Activated naive CD8-positive, alpha-beta T cell treated with anti-CD3 and anti-CD28 coated beads for 36 hours (primary cell): ENCODE measurements at places on chromosomes 12 and 14.

GRCh38 chr12:119128527-119128926 lies 50.2 kb upstream of the HSPB8 start:
- DNase-seq: no peak

DNA sequence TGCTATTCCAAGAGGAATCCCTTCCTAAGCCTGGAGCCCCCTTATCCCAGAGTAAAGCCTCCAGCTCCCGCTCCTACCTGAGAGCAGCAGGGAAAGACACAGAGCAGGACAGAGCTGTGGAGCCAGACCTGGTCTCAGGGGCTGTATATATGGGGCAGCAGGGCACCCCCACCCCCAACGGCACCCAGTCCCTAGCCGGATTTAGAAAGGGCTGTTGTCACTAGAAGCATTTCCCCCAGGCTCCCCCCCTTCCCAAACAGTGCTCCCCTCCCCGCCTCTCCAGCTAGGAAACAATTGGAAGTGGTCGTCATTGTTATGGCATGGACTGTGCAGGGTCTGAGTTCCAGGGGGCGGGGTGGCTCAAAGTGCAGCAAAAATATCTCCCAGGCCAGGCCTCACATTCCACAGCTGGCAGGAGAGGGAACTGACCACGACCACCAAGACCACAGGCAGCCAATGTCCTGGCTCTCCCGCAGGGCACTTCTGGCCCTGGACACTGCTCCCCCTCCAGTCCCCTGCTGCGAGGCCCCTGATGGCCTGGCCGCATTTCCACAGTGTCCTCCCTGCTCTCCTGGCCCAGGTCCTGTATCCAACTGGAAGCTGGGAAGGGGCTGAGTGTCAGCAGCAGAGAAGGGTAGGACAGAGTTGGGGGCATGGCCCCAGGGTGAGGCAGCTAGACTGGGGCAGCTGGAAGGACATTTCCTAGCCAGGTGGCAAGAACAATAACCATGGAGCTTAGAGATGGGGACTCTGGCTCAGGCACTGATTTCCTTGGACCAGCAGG lies at the start of gene MYH7:
Gene MYH7 (minus strand): TSS at position 118 of the 784 bp plus-strand sequence. CDS start 1,928 bp downstream, outside the sequence.
- no peak for DNase-seq

GRCh38 chr12:124310178-124310577 lies 15.3 kb downstream of the RFLNA start:
- no peak for DNase-seq

DNA sequence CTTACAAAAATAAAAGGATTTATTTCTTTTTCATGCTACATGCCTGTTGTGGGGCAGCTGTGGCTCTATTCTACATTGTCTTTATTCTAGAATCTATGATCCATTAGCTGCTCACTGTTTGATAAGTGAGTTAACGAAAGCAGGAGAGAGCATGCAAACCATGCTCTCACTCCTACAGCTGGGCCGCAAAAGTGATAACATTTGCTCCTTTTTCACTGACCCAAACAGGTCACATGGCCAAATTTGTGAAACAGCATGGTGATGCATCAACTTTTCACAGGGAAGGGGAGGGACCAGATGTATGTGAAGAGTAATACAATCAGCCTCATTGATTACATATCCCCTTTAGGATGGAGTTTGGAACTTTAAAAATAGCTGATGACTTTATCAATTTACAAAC lies 456.9 kb upstream of the SYT1 start:
- no peak for DNase-seq

DNA sequence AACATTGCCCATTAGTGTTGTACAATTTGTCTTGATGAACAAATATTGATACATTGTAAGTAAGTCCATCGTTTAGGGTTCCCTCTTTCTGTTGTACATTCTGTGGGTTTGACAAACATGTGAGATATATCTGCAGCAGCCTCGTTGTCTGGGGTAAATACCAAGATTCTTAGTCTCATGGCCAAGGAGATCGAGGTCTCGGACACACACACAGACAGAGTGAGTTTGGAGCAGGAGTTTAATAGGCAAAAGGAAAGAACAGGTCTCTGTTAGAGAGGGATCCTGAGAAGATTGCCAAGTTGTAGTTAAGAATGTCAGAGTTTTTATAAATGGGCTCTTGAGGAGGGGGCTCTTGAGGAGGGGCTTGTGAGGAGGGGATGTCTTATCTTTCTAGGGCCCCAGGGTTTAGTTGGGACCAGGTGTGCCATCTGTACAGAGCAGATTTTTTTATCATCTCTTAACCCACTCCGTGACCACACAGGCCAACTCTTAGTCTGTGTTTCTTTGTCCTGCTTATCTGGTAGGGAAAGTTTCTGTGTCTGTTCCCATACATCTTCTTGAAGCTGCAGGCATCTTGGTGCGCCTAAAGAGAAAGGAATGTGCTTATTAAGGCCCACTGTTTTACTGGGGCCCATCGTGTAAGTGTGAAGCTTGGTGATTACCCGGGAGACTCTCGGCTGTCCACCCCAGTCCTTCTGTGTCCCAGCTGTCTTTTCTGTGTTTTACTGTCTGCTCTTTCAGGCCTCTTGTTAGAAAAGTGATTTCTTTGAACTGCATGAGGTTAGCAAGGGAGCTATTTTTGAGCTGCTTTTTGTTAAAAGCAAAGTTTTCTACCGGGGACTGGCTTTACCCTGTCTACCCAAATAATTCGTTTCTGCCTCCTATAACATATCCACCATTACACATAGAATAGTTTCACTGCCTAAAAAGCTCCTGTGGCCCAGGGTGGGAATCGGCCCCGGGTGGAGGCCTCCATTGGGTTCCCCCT lies 22.4 kb upstream of the CLEC2D start:
- DNase-seq: no peak

DNA sequence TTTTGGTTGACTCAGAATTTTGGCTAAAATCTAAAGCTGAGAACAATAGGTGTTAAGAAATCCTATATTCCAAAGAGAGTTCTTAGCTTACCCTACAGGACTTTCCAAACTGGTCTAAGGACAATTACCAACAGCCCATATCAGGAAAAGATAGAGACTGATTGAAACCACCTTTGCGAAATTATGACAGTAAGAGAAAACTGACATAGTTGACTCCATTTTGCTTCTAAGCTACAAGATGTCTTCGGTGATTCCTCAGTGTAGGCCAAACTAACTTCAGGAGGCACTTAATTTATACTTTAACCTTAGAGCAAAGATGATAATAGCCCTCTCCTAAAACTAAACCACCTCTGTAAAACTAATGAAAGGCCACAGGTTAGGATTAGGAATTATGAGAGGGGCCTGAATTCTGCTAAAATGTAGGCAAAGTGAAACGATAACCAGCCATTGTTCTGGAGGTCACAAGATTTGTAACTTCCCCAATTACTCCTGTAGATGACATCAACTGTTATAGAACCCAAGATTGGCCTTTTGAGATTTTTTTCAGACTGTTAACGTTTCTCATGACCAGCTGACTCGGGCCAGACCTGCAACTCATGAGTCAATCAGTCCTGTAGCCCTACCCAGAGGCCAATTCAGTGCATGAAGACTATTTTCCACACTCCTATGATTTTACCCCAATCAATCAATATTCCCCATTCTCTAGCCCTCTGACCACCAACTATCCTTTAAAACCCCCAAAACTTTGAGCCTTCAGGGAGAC lies 43.0 kb downstream of the KLRG1 start:
- no peak for DNase-seq

DNA sequence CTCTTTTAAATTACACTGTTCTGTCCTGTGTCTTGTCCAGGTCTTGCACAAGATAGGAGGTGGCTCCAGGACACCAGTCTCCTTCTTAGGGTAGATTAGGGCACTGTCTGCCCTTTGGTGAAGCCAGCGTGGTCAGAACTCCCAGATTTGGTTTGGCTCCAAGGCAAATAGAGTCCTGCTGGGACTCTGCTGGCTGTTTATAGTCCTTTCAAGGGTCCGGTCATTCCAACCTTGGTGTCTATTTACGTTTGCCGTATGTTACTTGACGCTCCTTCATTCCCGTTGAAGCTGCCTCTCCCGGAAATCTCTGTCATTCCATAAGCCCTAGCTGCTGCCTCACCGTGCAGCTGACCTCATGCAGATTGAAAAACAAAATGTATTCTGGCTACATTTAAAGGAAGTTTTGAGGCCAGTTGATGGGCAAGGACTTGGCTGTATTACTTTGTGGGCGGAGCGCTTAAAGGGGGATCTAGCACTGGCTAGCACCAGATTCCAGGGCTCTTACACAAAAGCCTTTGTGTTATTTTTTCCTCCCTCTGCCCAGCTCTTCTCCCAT lies 180.6 kb downstream of the AKAP6 start:
- no peak for DNase-seq

- peak; percentile 50 for DNase-seq
Observed at GRCh38 chr12:14948672-14949071, 10.3 kb upstream of the ERP27 start.

DNA sequence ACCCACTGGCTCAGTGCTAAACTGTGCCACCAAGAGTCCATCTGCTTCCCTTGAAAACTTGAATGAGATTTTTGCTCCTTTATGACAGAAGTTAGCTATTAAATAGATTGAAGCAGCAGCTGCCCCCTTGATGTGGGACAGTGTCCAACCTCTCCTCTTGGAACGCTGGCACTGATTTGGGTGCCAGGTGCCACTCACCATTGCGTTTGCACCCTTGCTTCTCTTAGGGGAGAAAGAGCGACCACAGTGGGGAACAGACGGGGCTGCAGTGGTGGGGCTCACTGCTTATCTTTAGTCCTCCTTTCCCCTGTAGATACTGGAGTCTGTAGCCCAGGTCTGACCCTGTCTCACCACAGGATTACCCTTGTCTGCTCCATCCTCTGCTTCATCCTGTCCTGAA lies 9.4 kb downstream of the EP400 start:
- no peak for DNase-seq

GRCh38 chr12:71626098-71626497 lies 37.5 kb downstream of the ZFC3H1 start:
- DNase-seq: no peak

DNA sequence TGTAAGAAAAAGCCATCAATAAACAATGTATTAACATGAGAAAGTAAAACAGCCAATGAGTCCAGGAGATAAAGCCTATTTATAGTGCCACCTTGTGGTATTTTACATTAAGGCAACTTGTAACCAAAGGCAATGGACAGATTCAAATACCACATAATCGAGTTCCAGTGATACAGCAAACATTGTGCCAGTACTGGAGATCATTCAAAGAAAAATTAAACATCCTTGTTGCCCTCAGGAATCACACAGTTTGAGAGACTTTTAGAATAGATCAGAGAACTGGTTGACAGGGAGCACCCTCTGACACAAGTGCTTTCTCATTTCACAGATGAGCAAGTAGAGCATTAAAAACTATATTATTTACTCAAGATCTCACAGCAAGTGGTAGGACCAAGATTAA lies 98.1 kb downstream of the DDHD1 start:
- DNase-seq: no peak

- DNase-seq: no peak
Observed at GRCh38 chr12:28618772-28619171, 428.5 kb downstream of the CCDC91 start.

GRCh38 chr12:49368240-49368600 lies 958 bp downstream of the SPATS2 start:
- no peak for DNase-seq

DNA sequence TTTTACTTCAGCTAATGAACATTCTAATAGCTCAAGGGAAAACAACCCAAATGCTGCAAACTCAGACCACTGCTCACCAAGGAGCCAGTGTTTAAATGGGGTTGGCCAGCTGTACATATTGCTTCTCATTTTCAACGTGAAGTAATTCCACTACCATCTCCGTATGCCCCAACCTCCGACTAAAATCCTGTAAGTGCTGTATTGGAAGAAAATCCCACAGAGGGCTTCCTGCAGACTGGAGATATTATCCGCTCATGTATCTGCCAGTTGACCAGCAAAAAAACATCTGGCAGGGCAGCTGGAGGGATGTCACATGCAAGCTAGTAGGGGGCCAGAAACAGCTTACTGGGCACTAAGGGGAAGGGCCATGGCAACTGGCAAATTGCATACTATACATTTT lies 485.0 kb downstream of the SNAPC1 start:
- DNase-seq: no peak

GRCh38 chr14:106141242-106142220 lies 615.1 kb downstream of the TMEM121 start:
- DNase-seq: peak; percentile 56

DNA sequence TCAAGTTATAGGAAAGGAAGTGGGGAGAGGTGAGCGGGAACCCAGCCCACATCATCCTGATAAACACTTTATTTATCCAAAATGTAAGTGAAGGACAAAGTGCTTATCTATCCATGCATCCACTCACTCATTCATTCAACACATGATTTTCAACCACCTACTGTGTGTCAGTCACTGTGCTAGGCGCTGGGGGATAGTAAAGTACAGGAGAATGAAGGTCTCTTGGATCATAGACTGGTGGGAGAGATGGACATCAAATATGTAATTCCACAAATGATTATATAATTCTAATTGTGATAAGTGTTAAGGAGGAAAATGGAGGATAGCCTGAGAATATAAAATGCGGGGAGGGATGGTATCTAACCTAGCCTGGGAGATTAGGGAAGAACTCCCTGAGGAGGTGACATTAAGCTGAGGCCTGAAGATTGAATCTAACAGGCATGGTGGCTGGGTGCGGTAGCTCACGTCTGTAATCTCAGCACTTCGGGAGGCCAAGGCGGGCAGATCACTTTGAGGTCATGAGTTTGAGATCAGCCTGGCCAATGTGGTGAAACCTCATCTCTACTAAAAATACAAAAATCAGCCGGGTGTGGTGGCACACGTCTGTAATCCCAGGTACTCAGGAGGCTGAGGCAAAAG lies 41.3 kb upstream of the CHST11 start:
- no peak for DNase-seq

DNA sequence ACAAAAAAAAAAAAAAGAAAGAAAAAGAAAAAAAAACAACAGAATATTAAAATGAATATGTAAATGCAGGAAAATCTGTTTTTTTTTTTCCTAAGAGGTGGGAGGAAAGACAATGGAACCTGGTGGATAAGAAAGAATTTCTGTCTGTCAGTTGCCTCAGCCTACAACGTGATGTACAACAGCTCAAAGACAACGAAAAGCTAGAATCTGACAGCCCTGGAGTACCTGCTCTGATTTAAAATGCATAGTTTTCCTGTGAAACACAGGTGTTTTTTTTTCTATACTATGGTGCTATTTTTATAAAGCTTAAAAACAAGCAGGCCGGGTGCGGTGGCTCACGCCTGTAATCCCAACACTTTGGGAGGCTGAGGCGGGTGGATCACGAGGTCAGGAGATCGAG lies 30.0 kb upstream of the ULK1 start:
- DNase-seq: no peak

- no peak for DNase-seq
Observed at GRCh38 chr14:43005807-43006206, 1399.1 kb downstream of the LRFN5 start.

- peak; percentile 47 for DNase-seq
Observed at GRCh38 chr12:51926718-51927117, 19.4 kb downstream of the ACVRL1 start.
